ENCODE measurements at places on chromosomes 7 and 10.

- DNase-seq: no peak
Observed at GRCh38 chr7:33076737-33077136, 14.2 kb upstream of the NT5C3A start.

DNA sequence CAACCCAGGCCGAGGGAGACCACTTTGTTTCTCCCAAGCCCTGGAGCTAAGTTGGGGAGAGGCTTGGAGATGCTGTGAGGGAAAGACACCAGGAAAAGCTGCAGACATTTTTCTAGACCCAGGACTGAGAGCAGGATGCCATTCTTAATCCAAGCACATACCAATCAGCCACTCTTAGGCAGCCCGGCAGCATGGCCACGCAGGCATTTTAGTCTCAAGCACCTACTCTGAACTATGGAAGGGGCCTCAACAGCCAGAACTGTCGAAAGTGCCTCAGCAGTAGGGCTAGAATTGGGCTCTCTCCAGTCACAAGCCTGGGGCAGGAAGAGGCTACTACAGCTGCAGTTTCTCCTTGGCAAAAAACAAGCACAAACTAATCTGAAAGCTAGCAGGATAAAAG lies 57.8 kb downstream of the GCC1 start:
- DNase-seq: no peak

DNA sequence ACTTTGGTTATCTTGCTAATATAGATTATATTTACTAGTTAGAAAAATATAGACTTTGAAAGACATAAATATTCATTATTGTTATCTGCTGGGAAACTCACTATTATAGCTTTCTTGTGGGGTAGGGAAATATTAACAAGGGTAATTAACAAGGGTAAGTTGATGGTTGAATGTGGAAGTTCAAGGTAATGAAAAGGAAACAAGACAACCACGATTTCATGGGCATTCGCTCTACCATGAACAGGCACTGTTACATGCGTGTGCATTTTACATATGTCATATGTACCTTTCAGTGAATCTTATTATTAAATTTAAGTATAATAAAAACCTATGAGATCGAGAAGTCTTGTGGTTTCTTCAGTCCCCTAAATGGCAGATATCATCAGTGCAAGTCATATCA lies 251.0 kb upstream of the IMMP2L start:
- no peak for DNase-seq

- no peak for DNase-seq
Observed at GRCh38 chr10:14698111-14698828, 76.4 kb downstream of the FAM107B start.

Measured in psoas muscle (tissue), 8 donors.